ENCODE measurements at places on chromosomes 5 and 9.

DNA sequence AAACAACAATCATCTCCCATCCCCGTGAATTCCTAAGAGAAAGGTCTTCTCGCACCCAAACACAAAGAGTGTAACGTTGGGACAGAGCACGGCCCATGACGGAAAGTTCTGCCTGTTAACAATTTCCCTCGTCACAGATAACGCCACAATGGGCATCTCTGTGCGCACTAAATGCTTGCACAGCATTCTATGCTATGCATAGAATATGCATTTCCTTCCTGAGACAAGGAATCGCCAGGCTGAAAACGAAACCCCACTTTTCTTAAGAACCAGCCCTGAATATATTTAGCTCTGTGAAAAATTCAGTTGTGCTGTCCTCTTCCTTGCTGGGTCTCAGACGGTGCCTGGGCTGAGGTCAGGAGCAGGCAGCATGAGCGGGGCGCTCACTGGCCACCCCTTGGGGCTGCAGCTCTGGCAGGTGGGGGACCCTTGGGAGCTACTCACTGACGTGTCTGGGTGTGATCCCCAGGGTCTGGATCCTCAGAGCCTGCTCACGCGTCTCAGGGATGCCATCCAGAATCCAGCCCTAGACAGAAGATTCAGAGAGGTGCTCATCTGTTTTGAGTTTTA, 49.8 kb downstream of the AK8 start:
- no peak for DNase-seq

GRCh38 chr9:136996361-136997292, at the start of gene CLIC3:
TSS of gene CLIC3 (minus strand) at chr9:136996568. CDS start at chr9:136996543, 25 bp downstream.
- DNase-seq: peak; percentile 43

- no peak for DNase-seq
Measured at GRCh38 chr9:130110596-130111021, 56.9 kb downstream of the GPR107 start.

DNA sequence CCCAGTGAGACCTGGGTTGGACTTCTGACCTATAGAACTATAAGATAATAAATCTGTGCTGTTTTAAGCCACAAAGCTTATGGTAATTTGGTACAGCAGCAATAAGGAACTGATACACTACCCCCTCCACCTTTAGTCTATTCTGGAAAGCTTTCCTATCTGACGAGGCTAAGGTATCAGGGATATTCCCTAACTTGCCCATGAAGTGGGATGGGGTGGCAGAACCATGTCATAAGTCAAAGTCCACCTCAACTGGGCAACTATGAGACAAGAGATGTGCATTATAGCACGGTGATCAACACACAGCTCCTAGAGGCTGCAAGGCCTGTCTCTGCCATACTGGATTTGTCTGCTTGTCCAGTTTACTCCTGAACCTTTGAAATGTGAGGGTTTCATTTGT, 146.8 kb upstream of the RAD23B start:
- DNase-seq: no peak

DNA sequence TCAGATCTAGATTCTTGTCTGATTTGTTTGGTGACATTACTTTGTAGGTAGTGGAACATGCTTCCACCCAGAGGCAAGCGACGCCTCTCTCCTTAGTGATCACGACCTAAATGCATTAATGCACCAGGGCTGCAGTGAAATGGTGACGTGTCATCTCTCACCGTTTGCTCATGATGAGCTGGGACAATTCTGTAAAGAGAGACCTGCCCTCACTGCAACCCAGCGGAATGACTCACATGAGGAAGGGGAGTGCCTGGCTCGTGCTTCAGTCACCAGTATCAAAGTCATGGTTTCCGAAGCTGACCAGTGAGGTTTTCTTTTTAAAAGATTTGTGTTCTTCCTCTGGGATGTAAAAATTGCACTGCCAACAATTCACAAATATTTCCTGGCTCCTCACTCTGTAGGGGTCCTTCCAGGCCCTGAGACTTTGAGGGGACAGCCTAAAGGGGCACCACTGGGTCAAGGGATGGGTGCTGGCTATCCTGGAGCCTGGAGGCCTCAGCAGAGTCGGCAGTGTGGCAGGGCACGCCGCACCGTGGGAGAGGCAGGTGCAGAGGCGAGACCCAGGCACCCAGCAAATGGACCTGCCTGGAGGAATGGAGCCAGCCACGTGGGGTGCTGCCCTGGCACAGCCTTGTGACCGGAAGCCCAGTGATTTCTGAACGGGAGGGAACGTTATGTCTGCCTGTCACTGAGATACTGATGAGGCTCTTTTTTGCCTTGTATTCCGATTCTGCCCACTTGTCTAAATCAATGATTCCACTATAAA, 17.3 kb downstream of the QSOX2 start:
- DNase-seq: peak; percentile 1

GRCh38 chr5:73619606-73620333, 6.2 kb upstream of the ARHGEF28 start:
- DNase-seq: no peak

- peak; percentile 78 for DNase-seq
Measured at GRCh38 chr5:138352722-138353559, 456 bp downstream of the KDM3B start.

DNA sequence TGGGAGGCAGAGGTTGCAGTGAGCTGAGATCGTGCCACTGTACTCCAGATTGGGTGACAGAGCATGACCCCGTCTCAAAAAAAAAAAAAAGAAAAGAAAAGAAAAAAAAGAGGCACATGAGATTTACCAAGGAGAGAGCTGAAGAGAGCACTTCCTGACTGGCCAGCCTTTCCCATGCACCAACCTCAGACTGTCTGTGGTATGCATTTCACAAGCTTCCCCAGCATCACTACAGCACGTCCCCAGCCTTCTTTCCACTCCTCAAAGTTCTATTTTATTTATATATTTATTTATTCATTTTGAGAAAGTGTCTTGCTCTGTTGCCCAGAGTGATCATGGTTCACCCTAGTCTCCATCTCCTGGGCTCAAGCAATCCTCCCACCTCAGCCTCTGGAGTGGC, 13.6 kb upstream of the FUBP3 start:
- no peak for DNase-seq

- DNase-seq: no peak
Measured at GRCh38 chr9:84975926-84976325, 306.4 kb downstream of the NTRK2 start.

DNA sequence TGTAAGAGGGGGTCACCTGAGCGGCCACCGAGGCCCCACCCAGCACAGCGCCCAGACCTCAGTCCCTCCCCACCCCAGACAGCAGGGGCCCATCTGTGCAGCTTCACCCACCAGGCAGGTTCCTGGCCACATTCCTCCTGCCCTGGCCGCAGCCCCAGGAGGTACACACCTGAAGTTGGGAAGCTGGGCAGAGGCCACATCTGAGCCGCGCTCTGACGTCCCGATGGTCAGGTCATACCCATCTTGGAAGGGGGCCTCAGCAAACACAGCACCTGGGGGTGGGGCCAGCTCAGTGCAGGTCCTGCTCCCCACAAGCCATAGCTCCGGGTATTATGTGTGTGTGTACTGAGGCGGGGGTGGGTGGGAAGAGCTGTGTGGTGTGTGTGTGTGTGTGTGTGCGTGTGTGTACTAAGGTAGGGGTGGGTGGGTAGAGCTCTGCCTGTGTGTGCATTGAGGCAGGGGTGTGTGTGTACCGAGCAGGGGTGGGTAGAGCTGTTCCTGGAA, 5.6 kb downstream of the SPOUT1 start:
- no peak for DNase-seq

- DNase-seq: no peak
Measured at GRCh38 chr9:2608276-2608675, 13.3 kb upstream of the VLDLR start.

- DNase-seq: no peak
Measured at GRCh38 chr9:128892221-128892921, 10.4 kb downstream of the LRRC8A start.

- DNase-seq: no peak
Measured at GRCh38 chr5:90477073-90477472, 2.4 kb downstream of the POLR3G start.

DNA sequence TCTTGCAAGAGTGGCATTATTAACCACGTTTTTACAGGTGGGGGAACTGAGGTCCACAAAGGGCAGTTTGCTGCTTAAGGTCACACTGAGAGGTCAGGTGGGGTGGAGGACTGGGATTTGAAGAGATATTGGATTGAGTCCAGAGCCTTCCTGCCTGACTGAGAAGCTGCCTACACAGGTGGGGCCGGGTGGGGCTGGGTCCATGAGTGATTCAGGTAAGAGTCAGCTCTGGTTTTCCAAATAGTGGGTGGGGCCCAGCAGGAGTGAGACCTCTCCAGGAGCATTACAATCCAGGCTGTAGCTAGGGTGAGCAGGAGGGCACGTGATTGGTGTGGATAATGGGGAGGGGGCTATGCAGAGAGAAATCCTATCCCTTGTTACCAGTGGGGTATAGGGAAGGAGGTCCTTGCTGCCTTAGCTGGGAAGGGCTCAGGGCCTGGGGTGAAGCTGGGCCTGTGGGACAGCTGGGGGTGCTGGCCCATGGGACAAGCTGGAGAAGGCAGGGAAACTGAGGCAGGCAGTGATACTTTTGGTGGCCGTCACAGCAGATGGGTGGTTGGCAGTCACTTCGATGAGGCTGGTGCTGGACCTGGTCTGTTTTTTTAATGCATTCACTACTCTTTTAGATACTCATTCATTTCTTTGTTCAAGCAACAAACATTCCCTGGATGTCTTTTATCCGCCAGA, 2.9 kb upstream of the PTGS1 start:
- DNase-seq: no peak

DNA sequence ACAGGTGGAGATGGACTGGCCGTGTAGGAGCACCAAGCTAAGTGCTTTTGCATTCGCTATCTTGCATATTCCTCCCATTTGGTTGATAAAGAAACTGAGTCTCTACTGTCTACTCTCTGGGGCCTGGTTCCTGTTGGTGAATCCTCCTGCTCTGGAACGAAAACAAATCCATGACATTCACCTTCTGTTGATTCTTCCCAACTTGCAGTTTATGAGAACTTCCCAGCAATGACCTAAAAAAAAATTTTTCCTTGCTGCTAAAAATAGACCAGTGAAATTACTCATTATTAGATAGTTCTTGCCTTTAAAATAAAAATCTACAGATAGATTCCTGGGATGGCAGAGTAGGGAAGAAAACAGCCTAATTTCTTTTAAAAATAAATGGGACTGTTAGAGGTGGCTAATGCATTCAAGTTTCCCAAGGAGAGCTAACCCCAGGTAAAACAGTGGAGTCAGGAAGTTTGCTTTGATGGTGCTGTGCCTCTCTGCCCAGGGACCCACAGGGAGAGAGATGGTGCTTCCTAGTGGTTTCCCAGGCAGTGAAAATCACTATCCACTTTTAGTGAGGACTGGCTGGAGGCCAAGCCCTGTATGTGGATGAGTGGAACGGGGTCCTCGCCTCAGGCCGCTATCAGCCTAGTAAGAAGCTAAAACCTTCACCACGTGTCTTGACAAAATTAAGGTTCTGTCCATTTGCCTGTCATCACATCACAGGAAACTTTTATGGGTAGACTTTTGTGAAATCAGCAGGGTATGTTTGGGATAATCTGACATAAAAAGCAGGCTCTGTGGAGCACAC, 68.4 kb upstream of the NR3C1 start:
- DNase-seq: no peak

GRCh38 chr5:73317523-73317922, 131.1 kb downstream of the FOXD1 start:
- no peak for DNase-seq

GRCh38 chr9:27183131-27183530, 74.1 kb downstream of the TEK start:
- DNase-seq: no peak

DNA sequence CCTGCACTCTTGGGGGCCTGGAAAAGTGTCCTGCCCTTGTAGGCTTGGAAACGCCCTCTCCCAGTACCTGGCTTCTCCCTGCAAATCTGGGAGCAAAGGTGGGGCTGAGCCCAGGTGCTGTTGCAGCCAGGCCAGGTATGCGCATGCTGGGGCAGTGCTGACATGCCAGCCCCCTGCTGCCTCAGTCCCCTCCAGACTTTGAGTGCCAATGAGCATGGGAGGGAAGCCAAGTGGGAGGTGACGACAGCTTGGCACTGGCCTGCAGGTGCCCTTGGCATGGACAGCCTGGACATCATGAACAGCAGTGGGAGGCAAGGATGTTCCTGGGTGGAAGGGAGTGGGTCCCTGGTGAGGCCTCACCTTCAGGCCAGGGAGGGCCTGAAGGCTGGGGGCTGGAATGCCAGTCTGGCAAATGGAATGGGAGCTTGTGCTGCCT, 1494.4 kb upstream of the NUDT12 start:
- no peak for DNase-seq

GRCh38 chr5:10686890-10687289, 74.1 kb downstream of the DAP start:
- no peak for DNase-seq

- no peak for DNase-seq
Measured at GRCh38 chr5:101590384-101590783, 687.3 kb upstream of the ST8SIA4 start.

DNA sequence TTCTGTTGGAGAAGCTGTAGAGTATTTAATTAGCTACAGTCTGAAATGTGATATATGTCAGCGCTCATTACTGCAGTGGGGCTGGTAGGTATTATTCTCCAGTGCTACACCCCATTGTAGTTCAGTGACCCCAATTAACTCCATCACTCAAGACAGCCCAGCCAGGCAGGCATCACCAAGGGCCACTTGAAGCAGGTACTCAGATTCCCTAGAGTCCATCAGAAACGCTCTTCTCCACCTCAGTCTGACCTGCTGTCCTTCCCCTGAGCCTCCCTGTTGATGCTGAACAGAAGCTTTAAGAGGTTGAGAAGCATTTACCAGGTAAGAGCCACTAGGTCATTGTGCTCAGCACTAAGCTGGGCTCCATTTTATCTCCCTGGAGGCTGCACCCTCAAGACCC, 71.8 kb downstream of the GALNT10 start:
- no peak for DNase-seq

GRCh38 chr9:1276474-1276873, 226.3 kb downstream of the DMRT2 start:
- DNase-seq: no peak

DNA sequence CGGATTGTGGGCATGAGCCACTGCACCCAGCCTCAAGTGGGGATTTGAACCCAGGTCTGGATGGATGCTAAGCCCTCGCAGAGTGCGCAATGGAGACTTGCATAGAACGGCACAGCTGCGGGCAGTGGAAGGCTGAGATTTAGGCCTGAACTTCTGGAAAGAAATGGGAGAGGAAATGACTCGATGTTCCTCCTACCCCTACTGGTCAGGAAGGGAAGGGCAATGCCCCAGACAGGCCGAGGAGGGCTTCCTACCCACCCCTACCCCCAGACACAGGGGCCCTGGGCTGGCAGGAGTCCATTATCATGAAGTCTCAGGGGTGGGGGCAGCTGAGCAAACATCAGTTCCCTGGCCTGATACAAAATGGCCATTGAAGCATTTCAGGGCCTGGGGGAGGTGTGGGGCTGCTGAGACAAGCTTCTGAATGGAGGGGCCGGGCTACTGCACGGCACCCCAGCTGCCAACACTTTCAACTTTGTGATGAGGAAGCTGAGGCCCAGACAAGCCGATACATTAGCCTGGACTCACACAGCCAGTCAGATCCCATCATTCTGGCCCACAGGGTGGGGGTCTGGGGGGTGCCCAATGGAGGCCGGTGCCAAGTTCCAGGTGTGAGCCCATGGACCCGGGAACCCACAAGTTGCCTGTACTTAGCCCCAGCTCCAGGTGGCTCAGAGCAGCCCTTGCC, 13.5 kb upstream of the WDR38 start:
- DNase-seq: no peak

- no peak for DNase-seq
Measured at GRCh38 chr5:143174714-143175398, 228.6 kb downstream of the NR3C1 start.

GRCh38 chr9:133513214-133514100, 11.3 kb downstream of the MYMK start:
- DNase-seq: no peak

All from bone marrow (tissue), 2 donors.